Stimulated activated CD8-positive, alpha-beta memory T cell treated with anti-CD3 and anti-CD28 coated beads, Interleukin-4, amount 100 ng/mL, for 1 hour (primary cell): ENCODE measurements at places on chromosomes 6 and 20.

DNA sequence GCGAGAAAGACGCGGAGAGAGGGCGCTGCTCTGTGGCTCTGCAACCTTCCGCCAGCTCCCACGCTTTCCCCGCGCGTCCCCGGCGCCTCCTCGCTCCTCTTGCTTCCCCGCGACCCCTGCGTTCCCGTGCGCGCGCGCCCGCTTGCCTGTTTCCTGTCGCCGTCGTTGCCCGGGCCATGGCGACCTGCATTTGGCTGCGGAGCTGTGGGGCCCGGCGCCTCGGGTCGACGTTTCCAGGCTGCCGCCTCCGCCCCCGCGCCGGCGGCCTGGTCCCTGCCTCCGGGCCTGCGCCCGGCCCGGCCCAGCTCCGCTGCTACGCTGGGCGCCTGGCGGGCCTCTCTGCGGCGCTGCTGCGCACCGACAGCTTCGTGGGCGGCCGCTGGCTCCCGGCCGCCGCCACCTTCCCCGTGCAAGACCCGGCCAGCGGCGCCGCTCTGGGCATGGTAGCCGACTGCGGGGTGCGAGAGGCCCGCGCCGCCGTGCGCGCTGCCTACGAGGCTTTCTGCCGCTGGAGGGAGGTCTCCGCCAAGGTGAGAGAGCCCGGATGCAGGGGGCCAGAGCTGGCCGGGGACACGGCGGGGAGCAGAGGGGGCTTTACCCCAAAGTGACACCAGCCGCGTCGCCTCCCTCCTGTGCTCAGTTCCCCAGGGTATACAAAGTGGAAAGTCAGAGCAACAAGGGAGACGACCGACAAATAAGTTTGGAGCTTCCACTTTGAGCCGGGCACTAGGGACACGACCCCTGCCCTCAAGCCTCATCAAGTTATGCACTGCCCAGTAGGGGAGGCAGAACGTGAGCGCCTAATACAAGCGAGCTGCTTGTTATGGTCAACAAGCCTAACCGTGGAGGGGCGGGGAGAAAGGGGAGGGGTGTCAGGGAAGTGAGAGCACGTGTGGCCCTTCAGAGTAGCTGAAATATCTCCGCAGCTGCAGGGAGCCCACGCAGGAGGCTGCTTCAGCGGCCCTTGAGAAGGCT, at the start of gene ALDH5A1:
TSS of gene ALDH5A1 (plus strand) at position 149 of the 975 bp plus-strand sequence. CDS start at position 177, 28 bp downstream.
- peak; percentile 45 for DNase-seq

GRCh38 chr20:33559212-33559611, 69.3 kb downstream of the CBFA2T2 start:
- DNase-seq, result no peak

GRCh38 chr20:54237116-54237943, 29.4 kb downstream of the PFDN4 start:
- no peak for DNase-seq

DNA sequence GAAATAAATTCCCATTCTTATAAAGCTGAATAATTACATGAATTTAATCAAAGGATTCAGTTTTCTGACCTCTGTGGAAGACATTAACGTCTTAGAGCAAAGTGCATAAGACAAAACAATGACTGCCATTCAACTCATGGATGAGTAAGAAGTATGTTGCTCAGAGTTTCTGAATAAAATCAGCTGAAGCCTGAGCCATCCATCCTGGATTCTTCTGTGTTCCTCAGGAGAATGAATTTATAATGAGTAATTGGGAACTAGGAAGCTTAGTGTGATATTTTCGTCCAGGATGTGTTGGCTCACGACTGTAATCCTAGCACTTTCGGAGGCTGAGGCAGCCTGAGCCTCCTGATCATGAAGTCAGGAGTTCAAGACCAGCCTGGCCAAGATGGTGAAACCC, 62.8 kb downstream of the PERP start:
- no peak for DNase-seq

DNA sequence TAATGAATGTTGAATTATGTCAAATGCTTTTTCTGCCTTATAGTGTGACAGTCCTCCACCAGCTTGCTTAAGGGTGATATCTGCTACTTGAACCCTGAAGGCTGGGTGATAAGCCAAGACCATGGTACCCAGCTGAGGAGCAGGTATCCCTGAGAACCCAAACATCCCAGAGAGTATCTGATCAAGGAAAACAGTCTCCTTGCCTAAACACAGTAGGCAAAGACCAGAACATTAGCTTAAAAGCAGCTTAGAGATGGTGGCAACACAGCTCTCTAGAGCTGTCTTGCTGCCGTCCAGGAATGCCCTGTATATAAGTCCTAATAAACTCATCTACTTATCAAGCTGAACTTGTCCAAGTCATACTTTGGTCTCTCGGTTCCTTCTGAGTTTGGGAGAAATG, 127.7 kb upstream of the PRSS16 start:
- no peak for DNase-seq

- DNase-seq, result no peak
These were observed 12.9 kb downstream of the BEND3 start for GRCh38 chr6:107102414-107102805.

GRCh38 chr6:137777687-137778075, 89.4 kb upstream of the TNFAIP3 start:
- no peak for DNase-seq

DNA sequence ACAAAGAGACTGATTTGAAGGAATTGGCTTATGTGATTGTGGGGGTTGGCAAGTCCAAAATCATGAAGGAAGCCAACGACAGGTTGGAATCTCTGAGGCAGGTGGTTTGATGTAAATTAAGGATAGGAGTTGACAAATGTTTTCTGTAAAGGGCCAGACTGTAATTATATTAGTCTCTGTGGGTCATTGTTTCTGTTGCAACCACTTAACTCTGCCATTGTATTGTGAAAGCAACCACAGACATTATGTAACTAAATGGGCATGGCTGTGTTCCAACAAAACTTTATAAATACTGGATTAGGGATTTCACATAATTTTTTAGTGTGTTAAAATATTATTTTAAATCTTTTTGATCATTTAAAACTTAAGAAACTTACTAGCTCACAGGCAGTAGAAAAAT, 199.2 kb upstream of the MYLIP start:
- no peak for DNase-seq

GRCh38 chr6:82025271-82025670, 222.3 kb downstream of the IBTK start:
- no peak for DNase-seq

DNA sequence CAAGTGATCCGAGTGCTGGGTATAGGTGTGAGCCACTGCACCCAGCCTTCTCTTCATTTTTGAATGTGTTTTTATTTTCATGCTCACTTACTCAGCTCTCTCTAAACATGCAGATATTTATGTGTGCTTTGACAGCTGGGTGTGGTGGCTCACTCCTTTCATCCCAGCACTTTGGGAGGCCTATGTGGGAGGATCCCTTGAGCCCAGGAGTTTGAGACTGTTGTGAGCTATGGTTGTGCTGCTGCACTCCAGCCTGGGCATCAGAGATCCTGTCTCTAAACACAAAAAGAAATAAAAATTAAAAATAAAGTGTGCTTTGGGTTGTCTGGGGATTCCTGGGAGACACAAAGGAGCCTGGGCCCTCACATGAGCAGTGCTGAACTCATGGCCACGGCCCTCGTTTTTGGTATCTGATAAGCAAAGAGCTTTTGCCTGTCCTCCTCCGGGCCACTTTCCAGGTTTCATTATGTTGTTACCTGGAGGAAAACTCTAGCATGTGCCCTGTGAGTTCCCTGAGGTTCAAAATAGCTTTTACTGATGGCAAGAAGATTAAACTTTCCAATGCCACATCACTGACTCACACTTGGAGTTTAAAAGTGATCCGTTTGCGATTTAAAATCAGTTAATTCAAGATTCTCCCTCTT, 78.5 kb downstream of the CD164 start:
- no peak for DNase-seq

DNA sequence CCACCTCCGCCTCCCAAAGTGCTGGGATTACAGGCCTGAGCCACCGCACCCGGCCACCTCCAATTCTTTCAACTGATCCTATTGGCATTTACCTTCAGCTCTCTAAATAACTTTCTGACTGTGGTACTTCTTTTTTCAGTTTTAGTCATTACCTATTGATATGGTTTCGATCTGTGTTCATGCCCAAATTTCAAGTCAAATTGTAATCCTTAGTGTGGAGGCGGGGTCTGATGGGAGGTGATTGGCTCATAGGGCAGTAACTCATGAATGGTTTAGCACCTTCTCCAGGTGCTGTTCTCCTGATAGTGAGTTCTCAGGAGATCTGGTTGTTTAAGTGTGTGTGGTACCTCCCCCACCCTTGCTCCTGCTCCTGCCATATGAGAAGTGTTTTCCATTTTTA, 140.9 kb downstream of the LPA start:
- DNase-seq, result no peak

DNA sequence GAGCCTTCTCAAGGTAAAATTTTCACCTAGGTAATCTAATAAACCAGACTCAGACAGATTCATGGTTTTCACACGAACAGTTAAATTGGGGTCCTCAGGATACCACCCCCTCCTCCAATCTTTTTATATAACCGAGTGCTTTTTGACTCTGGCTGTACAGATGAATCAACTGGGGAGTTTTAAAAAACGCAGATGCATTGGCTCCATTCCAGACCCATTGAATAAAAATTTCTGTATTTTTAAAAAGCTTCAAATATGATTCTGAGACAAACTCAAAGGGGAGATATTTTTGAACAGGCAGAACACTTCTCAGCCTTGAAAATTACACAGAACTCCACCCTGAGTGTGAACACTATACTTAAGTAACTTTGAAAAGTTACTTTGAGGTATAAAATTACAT, 7.2 kb downstream of the UTRN start:
- no peak for DNase-seq

GRCh38 chr6:80347101-80347500, 240.6 kb downstream of the BCKDHB start:
- no peak for DNase-seq

GRCh38 chr20:59657459-59658046, 53.2 kb downstream of the PHACTR3 start:
- DNase-seq, result no peak

DNA sequence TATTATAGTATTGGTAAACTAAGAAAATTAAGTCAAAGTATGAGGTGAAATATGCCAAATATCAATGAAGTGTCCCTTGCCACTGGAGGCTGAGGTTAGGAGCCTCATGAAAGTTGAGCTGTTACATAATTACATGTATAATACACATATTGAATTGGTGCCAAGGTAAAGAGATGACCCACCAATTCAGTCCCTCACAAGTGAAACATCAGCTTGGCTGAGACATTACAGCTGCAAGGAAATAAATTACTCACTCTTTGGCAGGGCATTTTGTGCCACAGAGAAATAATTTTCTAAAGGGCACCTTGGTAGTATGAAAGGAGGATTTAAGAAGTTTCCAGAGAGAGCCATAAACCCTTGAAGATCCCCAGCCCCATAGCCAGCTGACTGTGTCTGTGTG, 127.4 kb downstream of the ADGRG6 start:
- DNase-seq, result no peak

DNA sequence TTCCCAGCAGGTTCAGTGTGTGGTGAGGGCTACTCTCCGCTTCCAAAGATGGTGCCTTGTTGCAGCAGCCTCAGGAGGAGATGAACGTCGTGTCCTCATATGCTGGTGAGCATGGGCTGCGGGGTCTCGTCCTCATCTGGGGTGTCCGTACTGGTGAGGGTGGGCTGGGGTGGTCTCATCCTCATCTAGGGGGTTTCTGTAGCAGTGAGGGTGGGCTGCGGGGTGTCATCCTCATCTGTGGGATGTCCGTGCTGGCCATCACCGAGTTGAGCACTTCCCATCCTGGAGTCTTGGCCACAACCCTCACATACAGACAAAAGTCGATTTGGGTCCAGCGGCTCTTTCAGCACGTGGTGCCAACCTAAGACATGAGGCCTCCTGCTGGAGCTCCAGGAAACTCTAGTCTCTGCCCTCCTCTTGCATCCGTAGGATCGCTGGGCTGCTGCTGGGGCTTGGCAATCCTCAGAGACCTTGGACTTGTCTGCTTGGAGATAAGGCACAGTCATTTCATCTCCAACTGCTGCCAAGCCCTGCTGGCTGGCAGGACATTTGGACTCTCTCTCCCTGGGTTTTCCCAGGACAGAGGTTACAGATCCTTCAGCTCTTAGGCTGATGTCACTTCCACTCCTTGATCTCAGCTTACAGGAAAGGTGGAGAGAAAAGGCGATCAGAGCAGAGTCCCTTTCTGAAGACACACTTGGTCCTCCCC, 160.4 kb downstream of the PACRG start:
- DNase-seq, result no peak

- DNase-seq, result no peak
These were observed 71.9 kb upstream of the IYD start for GRCh38 chr6:150296890-150297289.

- no peak for DNase-seq
These were observed 351 bp downstream of the AURKA start for GRCh38 chr20:56391596-56392131.

GRCh38 chr6:158287047-158287446, 25.2 kb upstream of the TULP4 start:
- DNase-seq, result no peak

- no peak for DNase-seq
These were observed 158.7 kb downstream of the UBE3D start for GRCh38 chr6:82906951-82907350.

- DNase-seq, result no peak
These were observed 101.2 kb downstream of the SLC35B3 start for GRCh38 chr6:8334113-8334512.

DNA sequence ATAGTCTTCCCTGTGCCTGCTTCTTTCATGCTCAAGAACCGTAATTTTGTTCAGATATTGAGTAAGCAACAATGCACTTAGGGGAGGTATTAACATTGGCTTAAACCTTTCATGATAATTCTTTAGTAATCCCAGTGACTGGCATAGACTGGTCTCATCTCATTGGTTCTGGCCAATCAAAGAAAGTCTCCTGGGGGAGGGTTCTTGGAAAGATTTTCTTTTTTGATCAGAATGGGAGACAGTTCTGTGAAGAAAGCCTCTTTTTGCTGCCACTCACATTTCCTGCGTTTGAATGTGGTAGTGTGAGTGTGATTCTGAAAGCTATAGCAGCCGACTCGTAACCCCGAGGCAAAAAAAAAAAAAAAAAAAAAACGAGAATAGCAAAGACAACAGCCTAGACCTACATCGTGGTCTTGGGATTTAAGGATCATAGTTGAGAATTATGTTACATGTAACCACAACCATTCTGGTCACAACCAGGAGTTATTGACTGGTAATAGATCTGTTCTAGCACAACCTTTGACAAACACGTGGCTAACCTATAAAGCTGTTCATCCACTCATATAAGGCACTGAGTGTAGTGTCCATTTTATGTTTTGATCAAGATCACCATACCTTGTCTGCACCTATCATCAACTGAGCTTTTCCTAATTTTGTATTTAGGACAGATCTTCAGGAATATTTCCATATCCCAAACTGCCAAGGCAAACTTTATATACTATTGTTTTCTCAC, 15.1 kb upstream of the TMEM217 start:
- DNase-seq, result no peak
